ENCODE measurements at places on chromosomes 16 and 17.

- H3K4me1 ChIP-seq, result peaks cover 32% of the 10 kb centered on the region
- H3K27me3 ChIP-seq, result peaks cover 69% of the 10 kb centered on the region
- H3K27ac ChIP-seq, result peak overlapping the region; percentile 75
These were observed 3.7 kb upstream of the CBX8 start for GRCh38 chr17:79800325-79801155.

- H3K27ac ChIP-seq, result no peak overlapping the region
- H3K4me3 ChIP-seq, result no peak overlapping the region
- no peak for DNase-seq
These were observed 4.4 kb upstream of the WFIKKN2 start for GRCh38 chr17:50830994-50831393.

- no peaks in the 10 kb centered on the region for H3K36me3 ChIP-seq
- H3K4me1 ChIP-seq, result no peaks in the 10 kb centered on the region
These were observed 66.6 kb downstream of the CNTNAP4 start for GRCh38 chr16:76343769-76344168.

DNA sequence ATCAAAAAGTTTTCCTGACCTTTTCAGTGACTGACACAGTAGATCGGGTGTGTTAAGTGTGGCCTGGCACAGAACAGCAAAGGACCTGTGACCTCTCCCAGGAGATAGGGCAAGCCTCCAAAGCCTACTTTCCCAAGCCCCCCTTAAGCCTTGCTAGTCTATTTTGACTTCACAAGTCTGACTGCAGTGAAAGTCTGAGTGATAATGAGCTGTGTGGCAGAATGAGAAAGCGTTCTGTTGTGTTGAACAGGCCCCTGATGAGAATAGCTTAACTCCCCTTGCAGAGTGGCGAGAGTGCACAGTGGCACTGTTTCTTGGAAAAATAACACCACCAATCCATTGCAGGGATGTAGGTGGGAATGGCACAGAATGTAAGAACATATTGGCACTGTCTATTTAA is 32.8 kb downstream of the MMD start:
- peaks cover 4% of the 10 kb centered on the region for H3K36me3 ChIP-seq
- no peaks in the 10 kb centered on the region for H3K4me1 ChIP-seq
- DNase-seq, result no peak

Measured in effector memory CD8-positive, alpha-beta T cell (primary cell).